Activated CD4-positive, alpha-beta T cell treated with anti-CD3 and anti-CD28 coated beads, Interleukin-2, amount 10 ng/mL, durations not matched to agents 24 days and 14 days (primary cell): ENCODE measurements at places on chromosomes 6 and 20. TPM values are rescaled to one million over a fixed set of nuclear protein-coding genes. Genes with fewer than 3 reads are reported as not detected.

GRCh38 chr6:130997061-130997753 lies 65.8 kb downstream of the EPB41L2 start:
- no peak for DNase-seq

- no peak for DNase-seq
Observed at GRCh38 chr6:84220809-84221409, 6.5 kb downstream of the CEP162 start.

DNA sequence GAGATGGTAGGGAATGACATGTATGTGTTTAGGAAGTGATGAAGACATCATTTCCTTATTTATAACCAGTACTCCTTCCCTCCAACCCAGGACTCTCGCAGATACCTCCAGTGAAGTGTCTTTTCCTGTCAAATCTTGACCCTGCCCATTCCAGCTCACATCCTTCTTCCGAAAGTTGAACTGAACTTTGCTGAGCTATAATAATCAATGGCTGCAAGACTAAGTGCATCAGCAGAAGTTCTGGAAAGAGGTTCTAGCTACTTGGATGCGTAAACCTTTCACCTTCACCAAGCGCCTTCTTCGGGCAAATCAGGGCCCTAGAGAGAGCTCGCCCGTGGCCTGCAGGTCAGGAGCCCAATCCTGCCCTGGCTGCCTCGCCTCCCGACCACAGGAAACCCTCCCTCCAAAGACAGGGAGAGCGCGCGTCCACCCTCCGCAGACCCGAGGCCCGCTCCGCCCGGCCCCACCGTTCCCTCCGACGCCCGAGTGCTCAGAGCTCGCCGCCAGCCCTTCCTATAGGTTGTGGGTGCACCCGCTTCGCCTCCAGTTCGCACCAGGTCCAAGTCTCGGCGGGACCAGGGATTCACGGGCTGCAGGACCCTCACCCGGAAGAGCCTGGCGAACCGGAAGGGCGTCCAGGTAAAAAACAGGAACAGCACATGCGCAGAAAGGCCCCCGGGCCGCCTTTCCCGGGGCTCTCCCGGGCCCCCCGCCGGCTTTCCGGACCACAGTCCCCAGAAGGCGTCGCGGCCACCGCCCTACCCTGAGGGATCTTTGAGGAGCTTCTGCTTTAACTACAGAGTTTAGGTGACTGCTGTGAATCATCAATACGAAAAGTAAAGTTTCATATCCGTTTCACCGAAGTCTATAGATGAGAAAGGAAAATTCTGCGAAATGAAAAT lies at the start of gene ZNF334:
Gene ZNF334, minus strand, starts transcription at position 617 of the 902 bp plus-strand sequence. CDS start 1,457 bp downstream, outside the sequence.
- peak; percentile 78 for DNase-seq

Gene TRERF1
- 37.0 and 37.3 TPM in 2 replicates for total RNA-seq

- no peak for DNase-seq
Observed at GRCh38 chr20:5705827-5706226, 44.4 kb upstream of the SHLD1 start.

GRCh38 chr20:37969949-37970855 lies 63.1 kb downstream of the TTI1 start:
- DNase-seq = no peak

Gene HRH3
- total RNA-seq = not detected in 2 replicates

DNA sequence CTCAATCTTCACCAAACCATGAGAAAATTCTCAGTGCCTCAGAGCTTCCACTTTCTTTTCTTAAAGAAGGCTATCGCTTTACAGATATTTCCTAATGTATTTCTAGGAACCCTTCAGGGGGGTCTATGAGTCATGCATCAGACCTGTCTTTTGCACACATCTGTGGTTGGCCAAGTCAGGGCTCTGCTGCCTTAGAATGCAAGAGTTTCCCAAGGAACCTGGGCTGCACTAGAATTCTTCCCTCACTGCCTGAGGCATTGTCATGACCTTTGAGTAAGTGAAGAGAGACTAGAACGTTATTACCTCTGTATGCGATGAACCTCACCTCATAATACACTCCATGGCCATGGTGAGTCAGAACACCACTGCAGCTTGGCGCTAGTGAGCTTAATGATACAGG lies 365.0 kb upstream of the ID4 start:
- DNase-seq = no peak

DNA sequence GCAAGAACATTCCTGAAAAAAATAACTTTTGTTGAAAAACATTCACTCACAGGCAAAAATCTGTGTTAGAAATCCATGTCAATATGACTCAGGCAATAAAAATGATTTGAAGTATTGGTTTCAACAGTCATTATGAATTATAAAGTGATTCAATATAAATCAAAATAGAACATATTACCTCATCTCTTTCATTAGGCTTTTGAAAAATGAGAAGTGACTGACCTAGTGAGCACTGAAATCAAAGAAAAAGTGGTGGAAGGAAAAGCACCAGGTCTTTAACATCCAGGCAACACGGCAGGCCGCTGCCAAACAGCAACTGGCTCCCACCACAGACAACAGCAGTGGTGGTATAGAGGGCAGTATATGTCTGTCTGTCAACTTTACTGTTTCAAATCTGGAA lies 68.9 kb downstream of the MAN1A1 start:
- no peak for DNase-seq

DNA sequence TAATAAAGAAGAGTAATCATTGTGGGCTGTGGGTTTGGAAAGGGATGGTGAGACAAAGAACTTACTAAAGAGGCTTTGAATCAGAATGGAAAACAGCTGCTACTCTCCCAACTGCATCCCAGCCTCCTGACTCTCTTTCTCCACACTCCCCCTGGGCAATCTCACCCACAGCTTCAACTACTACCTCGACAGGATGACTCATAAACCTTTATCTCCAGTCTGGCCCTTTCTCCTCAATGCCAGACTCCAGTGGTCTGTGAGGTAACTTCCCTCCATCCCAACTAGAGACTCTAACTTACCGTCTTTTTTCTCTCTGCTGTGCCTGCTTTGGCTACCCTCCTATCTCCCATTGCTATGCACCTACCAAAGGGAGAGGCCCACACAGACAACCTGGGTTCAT lies 135.3 kb upstream of the RREB1 start:
- no peak for DNase-seq

DNA sequence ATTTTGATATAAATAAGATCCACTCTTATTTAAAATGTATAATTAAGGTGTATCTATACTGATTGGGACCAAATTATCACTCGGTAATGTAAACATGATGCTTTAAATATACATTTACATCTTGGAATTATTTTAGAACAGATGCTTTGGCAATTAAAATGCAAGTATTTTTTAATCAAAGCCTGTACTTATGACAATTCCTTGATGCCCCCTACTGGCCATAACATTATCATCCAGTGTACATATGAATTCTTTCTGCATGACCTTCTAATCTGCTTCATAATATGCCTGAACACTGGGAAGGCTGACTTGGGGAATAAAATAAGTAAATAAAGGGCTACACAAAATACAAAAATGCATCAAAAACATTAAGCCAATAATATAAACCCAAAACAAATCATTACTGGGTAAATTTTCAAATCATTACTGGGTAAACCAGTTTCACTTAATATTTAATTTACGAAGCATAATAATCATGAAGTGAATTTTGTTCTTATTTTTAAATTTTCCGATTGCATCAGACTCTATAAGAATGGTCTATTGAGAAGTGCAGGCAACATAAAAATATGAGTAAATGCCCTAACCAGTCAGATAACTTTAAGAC lies 65.1 kb downstream of the CGA start:
- DNase-seq = no peak

GRCh38 chr6:44297063-44298038 lies 15.8 kb downstream of the AARS2 start:
- DNase-seq = peak; percentile 85

DNA sequence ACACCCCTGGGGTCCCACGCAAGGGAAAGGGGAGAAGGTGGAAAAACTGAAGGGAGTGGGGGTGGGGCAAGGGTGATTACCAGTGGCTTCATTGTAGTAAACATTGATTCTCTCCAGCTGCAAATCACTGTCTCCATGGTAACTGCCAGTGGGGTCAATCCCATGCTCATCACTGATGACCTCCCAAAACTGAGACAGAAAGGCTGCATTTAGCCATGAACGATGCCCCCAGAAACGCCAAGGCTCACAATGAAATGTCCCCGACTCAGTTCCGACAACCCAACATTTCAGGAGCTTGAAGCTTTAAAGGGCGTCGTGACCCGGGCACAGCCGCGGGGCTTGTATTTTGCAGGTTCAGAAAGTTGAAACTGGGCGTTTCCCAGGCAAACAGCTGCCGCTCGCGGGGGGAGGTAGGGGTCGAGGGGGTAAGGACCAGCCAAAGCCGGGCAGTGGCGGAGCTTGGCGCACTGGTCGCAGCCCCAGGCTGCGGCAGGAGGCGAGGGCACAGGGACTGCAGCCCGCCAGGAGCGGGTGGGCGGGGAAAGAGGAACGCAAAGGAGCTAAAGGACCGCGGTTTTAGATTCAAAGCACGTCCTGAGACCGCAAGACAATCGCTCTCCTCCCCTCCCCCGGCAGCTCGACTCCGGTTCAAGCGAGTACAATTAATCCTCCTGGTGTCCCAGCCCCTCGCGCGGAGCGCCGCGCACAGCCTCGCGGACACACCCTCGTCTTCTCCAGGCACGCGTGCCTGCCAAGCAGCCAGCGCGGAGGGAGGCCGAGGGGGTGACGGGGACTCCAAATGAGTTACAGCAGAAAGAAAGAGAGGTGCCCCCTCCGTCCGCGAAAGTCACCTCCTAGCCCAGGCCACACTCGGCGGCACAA lies 731 bp downstream of the TUBB2B start:
- peak; percentile 73 for DNase-seq

GRCh38 chr6:159181914-159182313 lies 12.7 kb downstream of the FNDC1 start:
- DNase-seq = no peak

Gene ZBTB12
- total RNA-seq = 3.7 and 4.6 TPM in 2 replicates

DNA sequence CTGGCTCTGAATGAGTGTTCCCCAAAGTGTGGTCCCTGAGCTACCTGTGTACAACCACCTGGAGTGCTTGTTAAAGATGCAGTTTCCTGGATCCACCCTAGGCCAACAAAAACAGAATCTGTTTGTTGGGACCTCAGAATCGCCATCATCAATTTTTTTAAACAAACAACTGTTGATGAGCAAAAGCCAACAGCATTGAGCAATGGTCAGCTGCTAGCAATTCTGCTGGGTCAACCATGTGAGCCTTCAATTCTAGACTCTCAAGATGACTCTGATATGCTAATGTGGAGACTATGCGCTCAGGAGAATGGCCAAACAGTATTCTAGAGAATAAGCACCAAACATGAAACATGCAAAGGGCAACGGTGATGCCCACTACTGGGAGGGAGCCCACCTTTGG lies 64.4 kb upstream of the IYD start:
- DNase-seq = no peak

Gene TRDN
- total RNA-seq = not detected in 2 replicates

DNA sequence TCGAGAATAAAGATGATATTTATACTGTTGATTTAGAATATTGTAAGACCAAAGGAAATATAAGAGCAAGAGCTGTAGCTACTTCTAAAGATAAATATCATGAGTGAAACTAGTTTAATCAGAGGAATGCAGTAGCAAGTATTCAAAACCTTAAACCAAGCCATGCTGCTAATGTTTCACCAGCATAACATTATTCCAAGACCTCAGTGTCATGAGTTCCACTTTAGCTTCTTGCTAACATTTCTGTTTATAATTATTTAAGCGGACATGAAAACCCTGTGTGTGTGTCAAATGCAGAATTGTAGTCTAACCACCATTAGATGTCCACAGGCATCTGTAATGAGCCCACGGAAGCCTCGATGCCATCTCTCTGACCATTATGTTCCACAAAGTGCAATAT lies 752.6 kb upstream of the MARCKS start:
- no peak for DNase-seq

DNA sequence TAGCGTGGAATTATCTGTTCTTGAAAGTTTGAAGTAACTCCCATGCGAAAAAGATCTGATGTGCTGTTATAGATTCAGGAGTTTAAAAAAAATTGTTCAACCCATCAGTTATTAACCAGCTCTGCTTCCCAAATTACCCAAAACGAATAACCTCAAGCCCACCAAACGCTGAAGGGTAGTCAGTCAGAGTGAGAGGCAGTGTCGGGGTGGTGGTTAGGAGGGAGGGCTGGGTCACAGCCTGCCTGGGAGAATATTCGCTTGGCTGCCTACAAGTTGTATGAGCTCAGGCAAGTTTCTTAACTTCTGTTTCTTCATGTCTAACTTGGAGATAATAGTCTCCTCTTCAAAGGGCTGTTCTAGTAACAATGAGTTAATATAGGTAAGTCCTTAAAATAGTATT lies 114.6 kb downstream of the JPH2 start:
- DNase-seq = no peak

Gene CAPN11
- total RNA-seq = 0.28 TPM in 1 of 2 replicates, not detected in the other

DNA sequence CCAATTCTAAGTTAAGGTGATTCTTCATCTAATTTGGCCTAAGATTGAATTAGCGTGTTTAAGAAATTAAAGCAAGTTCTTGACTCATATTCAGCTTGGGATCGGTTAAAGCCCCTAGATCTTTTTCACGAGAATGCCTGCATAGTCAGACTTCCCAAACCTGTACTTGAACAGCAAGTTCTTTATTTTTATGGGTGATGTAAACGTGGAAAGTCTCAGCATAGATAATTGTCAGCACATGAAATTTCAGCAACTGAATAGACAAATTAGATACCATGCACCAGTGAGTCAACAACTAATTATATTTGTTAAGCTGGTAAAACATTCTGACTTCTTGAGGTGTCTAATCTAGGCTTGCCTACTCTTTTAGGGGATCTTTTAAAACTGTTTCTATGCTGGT lies 183.1 kb upstream of the TNFAIP3 start:
- DNase-seq = no peak

Gene GPX6
- not detected in 2 replicates for total RNA-seq

GRCh38 chr20:28562510-28562898 lies 2695.0 kb upstream of the DEFB115 start:
- no peak for DNase-seq

Gene GSTA3
- total RNA-seq = not detected in 2 replicates

Gene DNAH8
- 0.02 TPM in 1 of 2 replicates, not detected in the other for total RNA-seq

Gene TRIM15
- 0.24 and 0.65 TPM in 2 replicates for total RNA-seq

DNA sequence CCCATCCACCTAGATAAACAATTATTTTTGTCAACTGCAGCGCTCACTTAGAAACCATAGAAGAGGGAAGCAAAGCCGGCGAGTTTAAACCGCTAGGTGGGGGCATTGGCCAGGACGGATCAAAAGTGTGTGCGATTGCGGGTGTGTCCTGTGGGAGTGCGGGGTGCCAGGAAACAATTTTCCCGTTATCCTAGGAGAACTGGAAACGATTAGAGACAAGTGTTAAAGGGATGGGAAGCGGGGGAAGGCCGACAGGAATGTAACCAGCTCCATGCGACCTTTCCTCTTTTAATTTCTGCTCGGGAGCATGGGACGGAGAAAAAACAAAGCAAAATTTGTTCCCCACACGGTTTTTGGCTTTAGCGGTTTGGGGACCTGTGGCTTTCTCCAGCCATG lies 2.8 kb upstream of the HTR1B start:
- peak; percentile 60 for DNase-seq

Gene TP53TG5
- 0.12 TPM in 1 of 2 replicates, not detected in the other for total RNA-seq

Gene NEU1
- total RNA-seq = 20.4 and 22.2 TPM in 2 replicates

DNA sequence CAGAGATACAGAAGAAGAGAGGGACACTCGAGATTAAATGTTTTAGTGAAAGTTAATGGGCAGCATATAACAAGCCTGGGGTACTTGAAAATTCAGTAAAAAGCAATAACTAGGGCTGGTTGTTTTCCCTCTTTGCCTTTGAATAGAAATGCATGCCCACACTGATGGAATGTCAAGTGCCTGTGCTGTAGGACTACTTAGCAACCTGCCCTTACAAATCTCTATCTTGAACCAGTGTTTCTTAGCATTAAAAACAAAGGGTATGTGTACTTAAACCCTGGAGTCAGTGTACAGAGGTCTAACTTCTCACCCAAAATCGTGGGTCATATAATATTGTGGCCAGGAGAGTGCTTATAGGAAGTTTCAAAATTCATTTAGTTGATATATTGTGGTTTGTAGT lies 37.1 kb downstream of the RNF144B start:
- no peak for DNase-seq

Gene AIG1
- 2.9 and 4.7 TPM in 2 replicates for total RNA-seq
